ENCODE measurements at places on chromosomes 3 and 15.
A peak's percentile ranks its signal among the peaks of the same experiment; 100 is the strongest.

GRCh38 chr3:83092521-83093221, 1331.2 kb upstream of the GBE1 start:
- DNase-seq, result no peak

GRCh38 chr3:157311633-157312375, 124.8 kb upstream of the PTX3 start:
- DNase-seq, result no peak

GRCh38 chr3:176766862-176767261, 430.4 kb downstream of the TBL1XR1 start:
- no peak for DNase-seq

GRCh38 chr3:39358333-39358732, 24.8 kb upstream of the SLC25A38 start:
- no peak for DNase-seq

GRCh38 chr15:60652870-60653269, 173.9 kb upstream of the ICE2 start:
- no peak for DNase-seq

DNA sequence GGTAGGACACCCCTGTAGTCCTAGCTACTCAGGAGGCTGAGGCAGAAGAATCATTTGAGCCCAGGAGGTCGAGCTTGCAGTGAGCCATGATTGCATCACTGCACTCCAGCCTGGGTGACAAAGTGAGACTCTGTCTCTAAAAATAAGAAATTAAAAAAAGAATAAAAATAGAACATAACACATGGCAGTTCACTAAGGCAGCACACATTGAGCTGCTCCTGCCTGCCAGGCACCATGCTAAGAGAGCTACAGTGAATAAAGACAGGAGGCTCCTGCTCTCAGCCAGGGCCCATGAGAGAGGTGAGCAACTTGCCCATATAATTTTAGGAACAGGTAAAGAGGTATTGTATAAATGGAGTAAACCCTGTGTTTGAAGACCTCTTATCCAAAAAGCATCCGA, 54.3 kb downstream of the EBLN2 start:
- no peak for DNase-seq

DNA sequence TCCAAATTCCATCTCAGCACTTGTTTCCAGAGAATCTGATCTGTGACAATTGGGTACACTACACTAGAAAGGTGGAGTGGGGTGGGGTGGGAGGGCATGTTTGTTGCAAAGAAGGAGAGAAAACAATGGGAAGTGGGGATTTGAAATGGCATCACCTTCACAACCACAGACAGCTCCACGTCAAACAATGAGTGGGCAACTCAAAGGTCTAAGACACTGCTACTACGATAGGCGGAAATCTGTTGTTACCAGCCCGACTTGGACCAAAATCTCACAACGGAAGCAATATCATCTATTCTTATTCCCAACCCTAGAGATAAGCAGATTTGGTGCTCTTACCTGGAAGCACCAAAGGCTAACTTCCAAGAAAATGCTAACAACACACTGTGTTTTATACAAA, 3.3 kb downstream of the CYP19A1 start:
- no peak for DNase-seq

GRCh38 chr3:49427586-49427985, 1.5 kb downstream of the NICN1 start:
- no peak for DNase-seq

DNA sequence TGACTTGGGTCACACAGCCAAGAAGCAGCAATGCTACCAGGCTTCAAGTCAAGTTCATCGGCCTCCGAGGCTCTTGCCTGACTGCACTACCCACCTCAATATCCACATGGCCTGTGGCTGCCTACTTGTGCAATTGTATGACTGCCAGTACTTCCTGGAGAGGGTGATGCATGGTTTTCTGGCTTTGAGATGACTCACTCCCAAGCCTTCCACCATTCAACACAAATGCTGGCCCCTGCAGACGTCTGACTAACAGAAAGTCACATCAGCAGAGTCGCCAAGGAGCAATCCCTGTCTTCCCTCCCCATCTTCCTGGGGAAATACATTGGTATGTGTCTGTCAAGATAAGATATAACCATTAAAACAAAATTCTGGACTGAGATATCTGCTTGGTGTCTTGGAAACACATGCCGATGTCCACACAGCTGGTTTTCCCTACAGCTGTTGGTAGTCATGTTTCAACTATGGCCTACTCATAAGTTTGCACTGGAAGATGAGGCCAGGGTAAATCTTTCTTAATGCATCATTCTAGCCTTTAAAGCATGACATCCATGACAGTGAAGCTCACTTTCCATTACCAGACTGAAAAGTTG, 79.6 kb upstream of the SPATA12 start:
- peak; percentile 75 for DNase-seq

DNA sequence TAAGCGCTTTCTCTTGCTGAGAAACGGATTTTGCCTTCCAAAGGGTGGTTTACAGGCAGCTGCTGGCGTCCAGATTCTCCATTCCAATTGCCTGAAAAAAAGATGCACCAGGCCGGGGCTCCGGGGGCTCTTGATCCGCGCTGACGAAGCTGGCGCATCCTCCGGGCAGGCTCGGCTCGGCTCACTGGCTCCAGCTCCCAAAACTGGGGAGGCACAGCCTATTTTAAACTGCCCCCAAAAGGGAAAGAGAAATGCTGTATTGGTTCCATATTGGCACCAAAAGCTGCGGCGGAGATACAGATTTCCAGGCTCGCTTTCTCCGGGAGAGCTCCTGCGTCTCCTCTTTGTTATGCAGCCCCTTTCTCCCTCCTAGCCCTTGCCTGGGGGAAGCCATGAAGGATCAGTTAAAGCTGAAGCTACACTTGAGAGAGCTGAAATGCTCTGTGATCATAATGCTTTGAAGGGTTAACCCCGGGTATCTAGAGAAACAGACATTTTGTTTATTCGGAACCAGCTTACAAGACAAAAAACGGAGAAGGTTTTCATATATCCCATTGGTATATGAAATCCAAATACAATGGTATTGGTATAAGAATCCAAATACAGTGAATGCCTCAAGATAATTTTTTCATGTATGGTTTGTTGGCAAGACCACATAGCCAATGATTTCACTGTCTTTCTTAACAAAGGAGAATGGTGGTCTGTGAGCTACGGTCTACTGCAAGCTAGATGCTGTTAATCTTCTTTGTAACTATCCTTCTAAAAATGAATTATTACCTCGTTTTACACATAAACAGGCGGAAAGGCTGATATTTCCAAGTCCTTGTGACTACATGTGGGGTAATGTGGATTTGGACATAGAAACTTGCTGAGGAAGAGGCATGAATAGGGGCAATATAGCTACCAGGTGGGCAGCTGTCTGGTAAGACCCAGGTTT, 693 bp downstream of the CD200 start:
- peak; percentile 62 for DNase-seq

DNA sequence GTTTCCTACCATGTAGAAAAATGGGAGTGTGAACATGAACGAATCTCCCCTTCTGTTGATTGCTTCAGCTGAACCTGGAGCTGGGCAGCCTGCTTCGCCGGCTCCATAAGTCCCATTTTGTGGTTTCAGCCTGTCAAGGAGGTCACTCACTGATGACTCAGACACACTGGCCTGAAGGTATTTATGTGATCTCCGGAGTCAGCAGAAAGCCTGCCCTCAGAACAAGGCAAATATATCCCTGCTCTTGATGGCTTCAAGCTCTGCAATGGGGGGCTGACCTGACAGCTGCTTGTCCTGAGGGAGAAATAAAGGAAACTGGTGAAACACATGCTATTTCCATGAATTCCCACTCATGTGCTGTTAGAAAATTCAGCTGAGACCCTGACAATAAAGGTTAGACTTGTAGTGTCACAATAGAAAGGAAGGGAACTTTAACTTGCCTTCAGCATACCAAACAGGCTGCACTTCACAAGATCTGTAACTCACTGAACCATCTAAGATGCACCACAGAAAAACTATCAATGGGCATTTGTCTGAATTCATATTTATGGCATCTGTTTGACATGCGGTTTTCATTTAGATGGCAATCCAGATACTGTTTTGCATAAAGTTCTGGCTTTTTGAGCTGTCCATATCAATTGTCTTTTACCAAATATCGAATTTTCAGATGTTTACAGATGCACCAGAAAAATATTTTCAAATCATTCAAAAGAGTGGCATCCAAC, 282.0 kb upstream of the VEPH1 start:
- DNase-seq, result no peak

GRCh38 chr3:72690629-72691028, 157.6 kb downstream of the SHQ1 start:
- no peak for DNase-seq

GRCh38 chr3:184785890-184786279, 26.1 kb upstream of the VPS8 start:
- DNase-seq, result no peak

DNA sequence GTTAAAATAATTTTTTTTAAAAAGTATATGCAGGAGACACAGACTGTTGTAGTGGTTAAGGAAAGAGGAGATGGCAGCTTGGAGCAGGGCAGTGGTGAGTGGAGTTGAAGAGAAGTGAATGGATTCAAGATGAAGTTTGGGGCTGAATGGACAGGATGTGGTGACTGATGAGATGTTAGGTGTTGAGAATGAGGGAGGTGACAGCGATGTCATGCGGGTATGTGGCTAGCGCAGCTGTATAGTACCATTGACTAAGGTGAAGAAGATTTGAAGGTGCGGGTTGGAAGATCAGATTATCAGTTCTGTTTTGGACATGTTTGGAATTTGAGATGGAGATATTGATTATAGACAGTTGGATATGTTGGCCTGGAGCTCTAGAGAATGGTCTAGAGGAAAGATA, 20.1 kb downstream of the FBXO22 start:
- DNase-seq, result no peak

DNA sequence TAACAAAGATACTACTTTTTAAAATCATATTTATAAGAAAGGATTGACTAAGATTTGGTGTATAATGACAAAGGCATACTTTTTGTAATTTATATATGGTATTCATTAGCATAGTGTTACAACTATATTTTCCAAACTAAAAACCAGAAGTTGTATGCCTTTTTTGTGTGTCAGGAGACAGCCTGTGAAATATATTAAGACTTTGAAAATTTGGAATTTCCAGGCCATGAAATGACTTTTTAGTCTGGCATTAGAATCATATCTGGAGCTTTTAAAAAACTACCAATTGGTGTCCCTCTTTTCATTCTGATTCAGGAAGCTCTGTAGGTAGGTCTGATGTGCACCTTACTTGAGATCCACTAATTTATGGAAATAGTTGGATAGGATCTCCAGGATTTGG, 41.9 kb downstream of the CALML4 start:
- DNase-seq, result no peak

DNA sequence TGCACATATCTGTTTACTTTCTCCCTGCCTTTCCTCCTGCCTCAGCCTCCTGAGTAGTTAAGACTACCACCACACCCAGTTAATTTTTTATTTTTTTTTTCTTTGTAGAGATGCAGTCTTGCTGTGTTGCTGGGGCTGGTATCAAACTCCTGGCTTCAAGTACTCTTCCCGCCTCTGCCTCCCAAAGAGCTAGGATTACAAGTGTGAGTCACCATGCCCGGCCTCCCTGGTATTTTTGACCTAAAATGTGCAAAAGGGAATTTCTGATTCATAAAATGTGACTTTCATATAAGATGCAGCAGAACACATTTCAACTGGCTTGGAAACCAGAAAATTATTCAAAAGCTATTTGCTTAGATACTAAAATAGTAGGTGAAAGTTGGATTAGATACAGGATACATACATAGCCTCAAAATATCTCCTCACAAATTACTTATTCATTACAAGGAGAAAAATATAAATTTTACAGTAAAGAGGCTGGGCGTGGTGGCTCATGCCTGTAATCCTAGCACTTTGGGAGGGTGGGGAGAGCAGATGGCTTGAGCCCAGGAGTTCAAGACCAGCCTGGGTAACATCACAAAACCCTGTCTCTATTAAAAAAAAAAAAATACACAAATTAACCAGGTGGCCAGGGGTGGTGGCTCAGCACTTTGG, 32.0 kb downstream of the MAP4 start:
- no peak for DNase-seq

- no peak for DNase-seq
These were observed 11.7 kb downstream of the SPTBN5 start for GRCh38 chr15:41881920-41882688.

- no peak for DNase-seq
These were observed 181.7 kb upstream of the NSMCE3 start for GRCh38 chr15:29451201-29451781.

Data from Right ventricle myocardium inferior (tissue), 1 donor.